DND-41 (cell line): ENCODE measurements at places on chromosomes 5 and 9.

DNA sequence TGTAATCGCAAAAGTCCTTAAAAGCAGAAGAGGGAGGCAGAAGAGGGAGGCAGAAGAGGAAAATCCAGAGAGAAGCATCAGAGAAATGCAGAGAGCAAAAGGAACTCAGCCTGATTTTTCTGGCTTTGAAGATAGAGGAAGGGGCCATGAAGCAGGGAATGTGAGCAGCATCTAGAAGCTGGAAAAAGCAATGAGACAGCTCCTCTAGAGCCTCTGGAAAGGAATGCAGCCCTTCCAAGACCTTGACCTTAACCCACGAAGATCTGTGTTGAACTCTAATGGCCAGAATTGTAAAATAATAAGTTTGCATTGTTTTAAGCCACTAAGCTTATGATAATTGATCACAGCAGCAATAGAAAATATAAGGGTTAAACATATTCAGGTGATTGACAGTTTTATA lies 159.6 kb downstream of the ATPSCKMT start:
- no peak for DNase-seq

DNA sequence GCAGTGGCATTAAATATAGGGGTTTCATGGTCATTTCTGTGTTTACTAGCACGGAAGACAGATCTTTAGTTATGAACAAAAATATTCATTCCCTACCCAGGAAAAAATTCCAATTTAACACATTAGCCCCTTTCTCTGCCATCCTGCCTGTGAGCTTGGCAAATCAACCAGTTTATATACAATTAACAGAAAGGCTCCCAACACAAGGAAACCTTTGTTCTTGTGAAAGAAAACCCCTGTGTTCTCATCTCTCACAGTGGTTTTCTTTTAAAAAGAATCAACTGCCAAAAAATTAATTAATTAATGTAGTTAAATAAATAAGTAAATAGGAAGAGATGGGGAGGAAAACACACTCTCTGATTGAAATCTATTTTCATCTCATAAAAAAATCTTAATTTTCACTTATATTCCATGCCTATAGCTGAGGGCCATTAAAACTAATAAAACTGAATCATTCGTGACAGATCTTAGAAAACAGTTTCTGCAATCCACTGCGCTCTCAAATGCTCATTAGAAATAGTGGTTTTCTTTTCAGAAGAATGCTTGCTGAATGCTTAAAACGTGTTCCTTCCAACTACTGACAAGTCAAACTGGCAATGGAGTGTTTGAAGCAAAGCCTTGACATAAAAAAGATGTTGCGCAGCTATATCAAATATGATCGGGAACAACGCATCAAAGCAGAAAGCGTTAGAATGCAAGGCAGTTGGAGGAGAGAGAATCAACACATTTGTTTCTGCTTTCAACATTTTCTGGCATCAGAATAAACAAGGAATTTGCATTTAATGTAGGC lies 387.7 kb downstream of the TLR4 start:
- DNase-seq, result no peak

DNA sequence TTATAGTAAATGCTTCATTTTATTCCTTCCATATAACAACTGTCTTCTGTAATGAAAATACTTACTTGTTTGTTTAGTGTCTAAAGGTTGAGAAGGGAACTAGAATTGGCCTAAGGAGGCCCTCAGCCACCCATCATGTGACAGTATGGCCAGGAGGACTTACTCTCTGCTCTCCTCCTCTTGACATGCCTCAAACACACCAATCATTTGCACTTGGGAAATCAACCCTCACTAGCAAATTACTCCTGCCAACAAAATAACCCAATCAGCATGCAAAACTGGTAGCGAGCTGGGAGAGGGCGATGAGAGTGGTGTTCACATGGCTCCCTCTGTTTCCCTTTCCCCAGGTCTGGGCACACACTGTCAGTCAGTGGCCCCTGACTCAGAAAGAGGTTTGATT lies 58.6 kb upstream of the MEF2C start:
- DNase-seq, result no peak

DNA sequence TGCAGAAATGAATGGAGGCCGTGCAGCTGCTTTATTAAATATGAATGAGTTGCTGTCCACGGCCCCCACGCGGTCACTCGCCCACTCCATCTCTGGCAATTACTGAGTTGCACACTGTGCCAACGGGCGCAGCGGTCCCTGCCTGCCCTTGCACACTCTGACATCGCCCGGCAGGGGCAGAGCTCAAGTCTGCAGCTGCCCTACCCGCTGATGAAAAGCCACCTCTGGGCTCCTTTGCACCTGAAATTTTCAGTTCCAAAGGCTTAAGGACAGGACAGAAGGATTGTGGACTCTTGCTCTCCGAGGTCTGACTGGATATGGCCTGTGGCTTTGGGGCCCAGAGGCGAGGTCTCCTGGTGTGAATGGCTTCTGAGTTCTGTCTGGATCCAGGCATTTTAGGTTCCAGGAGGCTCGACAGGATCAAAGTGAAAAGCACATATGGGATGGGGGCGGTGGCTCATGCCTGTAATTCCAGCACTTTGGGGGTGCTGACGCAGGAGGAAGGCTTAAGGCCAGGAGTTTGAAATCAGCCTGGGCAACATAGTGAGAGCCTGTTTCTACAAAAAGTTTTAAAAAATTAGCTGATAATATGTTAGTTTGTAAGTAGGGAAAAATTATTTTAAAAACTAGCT lies 201.8 kb downstream of the PAX5 start:
- DNase-seq, result no peak

- DNase-seq, result no peak
Measured at GRCh38 chr5:174849426-174849825, 125.0 kb downstream of the MSX2 start.

GRCh38 chr9:98944057-98944733 lies 488 bp downstream of the COL15A1 start:
- no peak for DNase-seq

DNA sequence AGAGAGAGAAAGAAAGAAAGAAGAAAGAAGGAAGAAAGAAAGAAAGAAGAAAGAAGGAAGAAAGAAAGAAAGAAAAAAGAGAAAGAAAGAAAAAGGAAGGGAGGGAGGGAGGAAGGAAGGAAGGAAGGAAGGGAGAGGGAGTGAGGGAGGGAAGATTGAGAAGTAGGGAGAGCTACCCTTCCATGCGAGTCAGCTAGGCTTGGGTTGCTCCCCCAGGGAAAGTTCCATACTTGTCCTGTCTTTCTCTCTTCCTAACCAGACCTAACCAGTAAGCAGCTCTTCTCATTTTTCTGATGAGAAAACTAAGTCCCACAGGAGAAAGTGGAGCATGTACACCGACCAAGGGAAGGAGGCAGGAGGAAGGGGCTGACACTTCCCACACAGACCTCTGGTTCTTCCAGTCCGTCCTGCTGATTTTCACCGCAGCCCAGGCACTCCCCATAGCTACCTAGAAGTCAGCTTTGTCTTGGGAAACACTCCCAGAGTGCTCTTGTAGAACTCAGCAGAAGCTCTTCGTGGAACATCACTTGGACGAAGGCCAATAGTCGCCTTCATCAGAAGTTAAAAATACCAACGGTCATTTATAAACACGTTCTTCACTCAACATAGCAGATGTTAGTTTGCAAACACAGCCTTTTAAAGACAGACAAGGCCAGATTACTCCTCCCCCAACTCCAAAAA lies 29.0 kb upstream of the ENTREP1 start:
- no peak for DNase-seq

DNA sequence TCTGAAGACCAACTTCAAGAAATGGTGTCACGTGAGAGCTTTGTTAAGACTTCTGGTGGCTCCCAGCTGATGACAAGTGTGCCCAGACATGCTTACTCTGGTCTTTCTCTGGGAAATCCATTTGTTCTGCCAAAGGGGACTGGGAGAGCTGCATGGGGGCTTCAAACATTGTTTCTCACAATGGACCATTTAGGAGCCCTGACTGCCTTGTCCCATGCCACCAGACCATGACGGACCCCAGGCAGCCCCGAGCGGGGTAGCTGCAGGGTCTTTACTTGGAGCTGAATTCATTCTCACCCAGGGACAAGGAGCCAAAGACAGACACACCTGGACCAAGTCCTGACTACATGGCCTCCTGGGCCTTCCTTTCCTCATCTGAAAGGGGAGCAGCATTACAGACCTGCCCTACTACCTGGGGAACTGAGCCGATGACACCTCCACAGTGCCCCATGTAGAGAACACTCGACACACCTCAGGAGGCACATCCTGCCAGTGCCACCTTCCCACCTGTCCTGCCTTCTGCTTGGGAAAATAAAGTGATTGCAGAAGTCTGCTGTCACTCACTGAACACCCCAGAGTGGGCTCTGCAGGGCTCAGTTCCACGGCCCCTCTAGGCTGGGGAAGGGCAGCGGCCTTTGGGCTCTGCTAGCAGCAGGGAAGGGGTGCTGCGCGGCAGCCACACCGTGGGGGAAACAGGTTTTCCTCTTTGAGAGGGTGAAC lies 169.0 kb downstream of the DAB2IP start:
- no peak for DNase-seq

- DNase-seq, result no peak
Measured at GRCh38 chr9:34246453-34246852, 67.6 kb downstream of the UBAP1 start.

- DNase-seq, result peak; percentile 13
Measured at GRCh38 chr5:17182494-17182893, 34.9 kb upstream of the BASP1 start.

DNA sequence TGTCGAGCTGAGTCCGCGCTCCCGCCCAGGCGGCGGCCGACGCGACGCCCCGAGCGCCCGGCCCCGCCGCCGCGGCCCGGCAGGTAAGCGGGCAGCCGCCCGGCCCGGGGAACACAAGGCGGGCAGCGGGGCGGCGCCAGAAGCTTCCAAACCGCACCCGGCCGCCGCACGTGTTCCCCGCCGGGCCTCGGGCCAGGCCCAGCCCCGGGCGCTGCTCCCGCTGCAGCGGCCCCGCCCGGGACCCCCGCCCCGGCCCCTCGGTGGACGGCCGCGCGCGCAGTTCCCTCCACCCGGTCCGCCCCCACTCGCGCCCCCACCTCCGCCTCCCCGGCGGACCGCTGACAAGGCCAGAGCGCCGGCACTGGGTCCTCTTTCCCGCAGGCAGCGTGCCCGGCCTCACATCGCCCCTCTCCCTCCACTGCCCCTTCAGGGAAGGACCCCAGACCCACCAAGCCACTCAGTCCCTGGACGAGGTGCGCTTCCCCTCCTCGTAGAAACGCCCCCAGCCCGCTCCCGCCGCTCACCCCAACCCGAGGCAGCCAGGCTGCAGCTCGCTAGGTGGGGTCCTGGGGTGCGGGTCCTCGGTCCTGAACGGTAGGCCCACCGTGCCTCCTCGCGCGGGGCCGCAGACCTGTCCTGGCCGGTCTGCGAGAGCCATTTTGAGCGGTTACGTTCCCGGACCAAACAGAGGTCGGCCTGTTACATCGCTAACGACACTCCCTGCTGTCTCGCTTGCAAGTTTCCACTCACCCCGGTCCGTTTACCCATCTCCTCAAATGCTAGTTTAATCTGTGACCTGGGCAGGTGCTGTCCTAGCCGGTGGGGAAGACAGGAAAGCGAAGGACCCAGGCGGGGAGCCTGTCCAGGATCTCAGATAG lies 475 bp downstream of the WDR5 start:
- peak; percentile 23 for DNase-seq

DNA sequence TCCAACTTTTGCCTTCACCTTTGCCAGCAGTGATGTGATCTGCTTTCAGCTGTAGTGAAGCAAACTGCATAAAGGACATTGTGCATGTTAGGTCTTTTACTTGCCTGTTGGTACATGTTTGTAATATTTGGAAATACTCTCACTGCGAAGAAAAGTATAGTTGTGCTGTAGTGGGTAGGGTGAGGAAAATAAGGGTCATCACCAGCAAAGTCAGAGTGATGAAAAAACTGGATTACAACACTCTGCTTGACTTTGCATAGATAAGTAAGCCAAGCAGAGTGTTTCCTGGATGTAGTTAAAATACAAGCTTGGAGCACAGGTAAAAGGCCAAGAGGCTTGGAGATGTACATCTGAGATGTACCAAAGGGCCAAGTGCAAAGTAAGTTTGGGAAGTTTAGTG lies 16.7 kb downstream of the TGFBR1 start:
- no peak for DNase-seq

- no peak for DNase-seq
Measured at GRCh38 chr5:68405026-68405684, 189.6 kb downstream of the PIK3R1 start.

GRCh38 chr5:180640861-180641565 lies 8.4 kb downstream of the FLT4 start:
- no peak for DNase-seq

DNA sequence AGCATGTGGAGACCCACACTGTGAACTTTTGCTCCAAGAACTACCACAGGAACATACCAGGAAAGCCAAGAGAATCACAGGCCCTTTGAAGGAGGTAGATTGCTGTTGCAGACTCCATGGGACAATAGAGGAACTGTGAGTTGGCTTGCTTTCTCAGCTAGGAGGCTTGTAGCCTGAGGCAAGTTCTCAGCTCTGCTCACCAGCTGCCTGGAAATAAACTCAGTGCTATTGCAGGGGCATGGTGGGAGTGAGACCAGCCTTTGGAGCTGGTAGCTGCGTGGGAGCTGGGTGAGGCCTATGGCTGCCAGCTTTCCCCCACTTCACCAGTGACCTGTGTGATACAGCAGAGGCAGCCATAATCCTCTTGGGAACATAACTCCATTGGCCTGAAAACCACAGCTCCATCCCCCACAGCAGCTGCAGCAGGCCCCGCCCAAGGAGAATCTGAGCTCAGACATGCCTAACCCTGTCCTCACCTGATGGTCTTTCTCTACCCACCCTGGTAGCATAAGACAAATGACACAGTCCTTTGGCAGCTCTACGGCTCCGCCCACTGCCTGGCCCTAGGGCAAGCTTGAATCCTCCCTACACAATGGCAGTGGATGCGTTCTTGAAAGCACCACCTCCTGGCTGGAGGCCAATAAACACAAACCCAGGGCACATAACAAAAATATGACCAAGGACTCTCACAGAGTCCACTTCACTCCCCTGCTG lies 389.5 kb downstream of the KIF4B start:
- DNase-seq, result no peak

- DNase-seq, result no peak
Measured at GRCh38 chr5:166963596-166963995, 1327.8 kb upstream of the WWC1 start.

DNA sequence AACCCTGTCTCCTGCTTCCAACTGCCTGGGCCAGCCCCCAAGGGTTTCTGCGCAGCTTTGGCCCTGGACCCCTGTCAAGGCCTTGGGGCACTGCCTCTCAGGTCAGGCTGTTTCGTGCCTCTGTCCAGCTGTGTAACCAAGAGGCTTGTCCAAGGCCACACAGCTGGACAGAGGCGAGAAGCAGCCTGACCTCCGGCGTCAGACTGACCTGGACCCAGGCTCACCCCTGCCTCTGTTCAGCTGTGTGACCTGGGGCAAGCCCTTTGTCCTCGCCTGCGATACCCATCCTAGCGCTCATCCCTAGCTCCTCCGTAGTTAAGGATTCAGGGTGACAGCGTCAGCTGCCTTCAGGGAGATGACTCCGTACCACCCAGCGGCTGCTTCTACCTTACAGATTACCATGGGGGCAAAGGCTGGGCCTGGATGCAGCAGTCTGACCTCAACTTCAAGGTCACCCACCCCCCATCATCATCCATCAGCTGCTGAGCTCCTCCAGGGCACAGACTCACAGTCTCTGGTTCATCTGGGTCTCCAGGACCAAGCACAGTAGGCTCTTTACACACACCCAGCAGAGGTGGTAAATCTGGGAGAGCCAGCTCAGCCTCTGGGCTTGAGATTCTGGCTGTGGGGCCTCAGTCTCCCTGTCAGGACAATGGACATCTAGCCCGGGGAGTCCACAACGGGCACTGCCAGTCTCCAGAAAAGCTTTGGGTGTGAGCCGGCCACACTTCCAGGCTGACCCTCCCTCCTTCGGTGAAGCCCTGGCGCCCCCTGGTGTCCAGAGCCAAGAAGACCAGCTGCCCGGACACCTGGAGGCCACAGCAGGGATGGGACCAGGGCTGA lies 7.9 kb downstream of the AK1 start:
- peak; percentile 67 for DNase-seq

GRCh38 chr5:137091472-137091871 lies 407.7 kb downstream of the SPOCK1 start:
- no peak for DNase-seq
